Endothelial cell of umbilical vein (primary cell): ENCODE measurements at places on chromosomes 7 and 10. TPM values are rescaled to one million over a fixed set of nuclear protein-coding genes. Genes with fewer than 3 reads are reported as not detected.

LSM8 gene
- total RNA-seq = 34.1 and 39.6 TPM in 2 replicates

ZNF365 gene
- 2.9 and 5.5 TPM in 2 replicates for total RNA-seq

NUTM2B gene
- 0.14 and 0.86 TPM in 2 replicates for total RNA-seq

COL28A1 gene
- not detected in 2 replicates for total RNA-seq
